ENCODE measurements at places on chromosomes 7 and 10. TPM values are rescaled to one million over a fixed set of nuclear protein-coding genes. Genes with fewer than 3 reads are reported as not detected.
A peak's percentile ranks its signal among the peaks of the same experiment; 100 is the strongest.

The ADAM12 gene
- total RNA-seq, result not detected

GRCh38 chr10:127344346-127344745 lies 148.0 kb upstream of the INSYN2A start:
- no peak for DNase-seq

DNA sequence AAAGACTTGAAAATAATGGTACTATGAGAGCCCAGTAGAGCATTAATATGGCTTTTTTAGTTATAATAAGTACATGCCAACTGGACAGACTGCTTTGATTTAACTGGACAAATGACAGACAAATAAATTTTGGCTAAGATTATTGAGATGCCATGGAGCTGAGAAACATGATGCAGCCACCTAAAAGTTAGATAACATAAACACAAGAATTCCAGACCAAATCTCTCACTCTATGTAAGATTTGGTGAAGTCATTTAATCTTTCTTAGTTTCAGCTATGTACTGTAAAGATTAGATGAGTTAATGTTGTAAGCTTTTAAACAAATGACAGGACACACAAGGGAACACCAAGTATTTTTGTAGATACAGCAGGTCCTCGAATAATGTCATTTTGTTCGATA lies 118.2 kb downstream of the CACNA2D1 start:
- DNase-seq, result no peak

- no peak for DNase-seq
Observed at GRCh38 chr7:30448461-30449189, 30.0 kb downstream of the NOD1 start.

- peak; percentile 79 for DNase-seq
Observed at GRCh38 chr10:102744374-102745051, 765 bp downstream of the WBP1L start.

- no peak for DNase-seq
Observed at GRCh38 chr10:53646525-53646924, 873.9 kb upstream of the MBL2 start.

GRCh38 chr7:107090457-107090856 lies 46.0 kb downstream of the PRKAR2B start:
- no peak for DNase-seq

Measured in Karpas-422 (cell line).